Peyer's patch (tissue), 4 donors: ENCODE measurements at places on chromosomes 5 and 9.

- no peak for DNase-seq
Observed at GRCh38 chr5:175688352-175689146, 30.7 kb downstream of the HRH2 start.

- DNase-seq, result no peak
Observed at GRCh38 chr9:136493567-136493971, 10.7 kb upstream of the SEC16A start.

- no peak for DNase-seq
Observed at GRCh38 chr5:78811121-78811817, 162.7 kb upstream of the LHFPL2 start.

DNA sequence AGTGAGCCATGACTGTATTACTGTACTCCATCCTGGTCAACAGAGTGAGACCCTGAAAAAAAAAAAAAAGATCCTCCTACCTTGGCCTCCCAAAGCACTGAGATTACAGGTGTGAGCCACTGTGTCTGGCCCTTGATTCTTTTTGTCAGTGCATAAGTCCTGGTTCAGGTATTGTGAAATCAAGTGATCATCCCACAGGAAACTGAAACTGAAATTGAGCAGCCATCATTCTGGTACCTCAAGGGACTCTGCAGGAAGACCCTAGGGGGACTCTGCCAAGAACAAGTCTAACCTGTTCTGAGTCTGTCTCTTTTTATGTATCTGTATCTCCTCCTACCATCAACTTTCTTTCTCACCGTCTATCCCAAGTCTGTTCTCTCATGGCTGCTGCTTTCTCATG lies 1.9 kb upstream of the DCAF10 start:
- DNase-seq, result no peak

- DNase-seq, result no peak
Observed at GRCh38 chr5:133469252-133469651, 143.1 kb downstream of the FSTL4 start.
